ENCODE measurements at places on chromosomes 11 and 22. TPM values are rescaled to one million over a fixed set of nuclear protein-coding genes. Genes with fewer than 3 reads are reported as not detected.

DNA sequence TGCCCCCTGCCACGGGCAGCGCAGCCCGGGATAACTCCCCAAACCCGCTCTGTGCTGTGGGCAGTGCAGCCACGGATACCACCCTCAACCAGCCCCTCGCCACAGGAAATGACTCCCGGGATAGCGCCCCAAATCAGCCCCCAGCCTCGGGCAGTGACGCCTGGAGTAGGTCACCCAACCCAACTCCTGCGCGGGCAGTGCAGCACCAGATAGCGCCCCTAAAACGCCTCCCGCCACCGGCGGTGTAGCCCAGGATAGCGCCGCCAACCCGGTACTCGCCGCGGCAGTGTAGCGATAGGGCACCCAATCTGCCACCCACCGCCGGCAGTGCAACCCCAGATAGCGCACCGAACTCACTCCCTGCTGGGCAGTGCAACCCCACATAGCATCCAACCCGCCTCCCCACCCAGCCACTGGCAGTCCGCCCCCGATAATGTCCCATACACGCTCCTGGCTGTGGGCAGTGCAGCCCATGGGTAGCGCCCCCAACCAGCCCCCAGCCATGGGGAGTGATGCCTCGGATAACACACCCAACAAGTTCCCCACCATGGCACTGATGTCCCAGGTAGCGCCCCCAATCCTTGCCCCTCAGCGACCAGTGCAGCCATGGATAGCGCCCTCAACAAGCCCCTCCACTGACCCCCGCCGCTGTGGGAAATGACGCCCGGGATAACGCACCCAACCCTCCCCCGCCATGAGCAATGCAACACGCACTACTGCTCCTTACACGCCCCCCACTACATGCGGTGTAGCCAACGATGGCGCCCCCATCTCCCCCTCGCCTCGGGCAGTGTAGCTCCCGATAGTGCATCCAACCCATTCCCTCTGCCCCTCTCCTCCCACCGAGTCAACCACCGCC, 1.5 kb downstream of the RFPL2 start:
- H3K4me3 ChIP-seq: peak overlapping the region; percentile 54
- peaks cover 60% of the 10 kb centered on the region for H3K27me3 ChIP-seq
- H3K27ac ChIP-seq: no peak overlapping the region
- peaks cover 6% of the 10 kb centered on the region for H3K4me1 ChIP-seq
- no peaks in the 10 kb centered on the region for H3K36me3 ChIP-seq

GRCh38 chr22:41048791-41049717, 43.3 kb upstream of the EP300 start:
- no peak overlapping the region for H3K27ac ChIP-seq
- no peak overlapping the region for H3K4me3 ChIP-seq
- DNase-seq: peak; percentile 74
- no peaks in the 10 kb centered on the region for H3K36me3 ChIP-seq

GRCh38 chr11:110968348-110969062, 256.3 kb upstream of the ARHGAP20 start:
- no peak for DNase-seq
- H3K36me3 ChIP-seq: no peaks in the 10 kb centered on the region
- no peaks in the 10 kb centered on the region for H3K27me3 ChIP-seq
- H3K4me1 ChIP-seq: peaks cover 10% of the 10 kb centered on the region

GRCh38 chr11:63673579-63673978, 2.4 kb upstream of the ATL3 start:
- H3K36me3 ChIP-seq: no peaks in the 10 kb centered on the region
- H3K4me1 ChIP-seq: peaks cover 7% of the 10 kb centered on the region
- H3K27ac ChIP-seq: no peak overlapping the region
- DNase-seq: no peak
- H3K27me3 ChIP-seq: no peaks in the 10 kb centered on the region

DNA sequence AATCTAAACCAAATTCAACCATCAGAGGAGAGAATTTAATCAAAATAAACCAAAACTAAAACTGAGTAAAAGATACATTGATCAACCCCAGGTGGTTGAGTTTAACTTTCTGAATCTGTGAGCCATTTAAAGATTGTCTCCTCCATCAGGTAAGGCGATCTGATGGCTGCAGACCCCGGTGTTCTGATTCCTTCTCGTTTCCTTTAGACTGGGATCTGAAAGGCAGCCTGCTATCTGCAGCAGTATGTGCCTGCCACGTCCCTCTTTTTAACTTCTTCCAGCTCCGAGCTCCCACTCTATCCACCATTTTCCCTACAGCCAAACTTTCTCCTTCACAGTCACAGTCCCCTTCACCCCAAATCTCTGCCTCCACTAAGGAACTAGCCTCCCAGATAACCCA, 66.1 kb upstream of the ARHGAP32 start:
- H3K36me3 ChIP-seq: no peaks in the 10 kb centered on the region
- no peak overlapping the region for H3K4me3 ChIP-seq
- H3K27me3 ChIP-seq: no peaks in the 10 kb centered on the region
- peaks cover 55% of the 10 kb centered on the region for H3K4me1 ChIP-seq
- H3K27ac ChIP-seq: peak overlapping the region; percentile 76

DNA sequence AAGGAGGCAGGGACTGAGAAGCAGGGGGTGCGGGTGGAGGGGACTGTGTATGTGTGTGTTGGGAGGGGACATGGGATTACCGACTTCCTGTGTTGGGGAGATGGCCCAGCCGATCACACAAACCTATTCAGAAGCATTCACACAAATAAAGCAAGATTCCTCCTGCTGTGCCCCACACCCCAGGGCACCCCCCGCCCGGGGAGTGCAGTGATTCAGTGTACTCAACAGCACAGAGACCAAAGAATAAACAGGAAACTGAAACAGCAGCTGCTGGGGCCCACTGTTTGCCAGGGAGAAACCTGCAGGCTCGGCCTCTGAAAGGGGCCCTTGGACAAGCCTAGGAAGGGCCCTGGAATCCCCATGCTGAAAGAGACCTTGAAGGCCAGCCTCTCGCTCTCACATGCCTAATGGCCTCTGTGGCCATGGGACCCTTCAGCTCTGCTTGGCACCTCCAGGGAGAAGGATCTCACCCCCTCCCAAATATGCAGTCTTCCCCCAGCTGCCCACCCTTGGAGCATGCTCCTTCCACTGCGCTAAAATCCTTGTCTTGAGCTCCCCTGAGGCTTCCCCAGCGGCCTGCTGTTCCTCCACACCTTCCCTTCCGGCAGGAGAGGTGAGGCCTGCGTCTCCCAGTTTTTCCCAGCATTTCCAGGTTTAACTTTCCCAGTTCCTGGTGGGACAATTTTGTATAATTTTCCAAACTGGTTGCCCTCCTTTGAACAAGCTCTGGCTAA, 72.9 kb downstream of the CSNK2A3 start:
- DNase-seq: no peak
- H3K4me3 ChIP-seq: no peak overlapping the region
- H3K27ac ChIP-seq: no peak overlapping the region

- peaks cover 12% of the 10 kb centered on the region for H3K4me1 ChIP-seq
- no peaks in the 10 kb centered on the region for H3K27me3 ChIP-seq
- H3K4me3 ChIP-seq: no peak overlapping the region
- DNase-seq: no peak
- H3K27ac ChIP-seq: no peak overlapping the region
- no peaks in the 10 kb centered on the region for H3K36me3 ChIP-seq
These were observed 18.4 kb downstream of the STIM1 start for GRCh38 chr11:3873712-3874349.

- no peaks in the 10 kb centered on the region for H3K27me3 ChIP-seq
- H3K36me3 ChIP-seq: peaks cover 34% of the 10 kb centered on the region
- H3K4me1 ChIP-seq: no peaks in the 10 kb centered on the region
- DNase-seq: no peak
These were observed 48.9 kb downstream of the FAR1 start for GRCh38 chr11:13717331-13717730.

GDPD4 gene
- total RNA-seq: not detected

FAM181B gene
- not detected for total RNA-seq

Measured in neural progenitor cell (in vitro differentiated cells).